ENCODE measurements at places on chromosomes 6 and 20. TPM values are rescaled to one million over a fixed set of nuclear protein-coding genes. Genes with fewer than 3 reads are reported as not detected.

BEND6 gene
- not detected for total RNA-seq

NDRG3 gene
- 28.5 TPM for total RNA-seq

LST1 gene
- 6.0 TPM for total RNA-seq

MGME1 gene
- 9.4 TPM for total RNA-seq

MYLK4 gene
- total RNA-seq, result 1.6 TPM

GFOD1 gene
- 63.4 TPM for total RNA-seq

C20orf141 gene
- not detected for total RNA-seq

PRL gene
- total RNA-seq, result not detected

C6orf15 gene
- total RNA-seq, result not detected

WDR27 gene
- total RNA-seq, result 8.0 TPM

GPLD1 gene
- total RNA-seq, result 0.61 TPM

TREM2 gene
- total RNA-seq, result 0.40 TPM

UNC5CL gene
- 0.39 TPM for total RNA-seq

MAFB gene
- total RNA-seq, result 5.4 TPM

CTAGE9 gene
- total RNA-seq, result not detected

SCAND1 gene
- 30.8 TPM for total RNA-seq

OR12D3 gene
- total RNA-seq, result not detected

IMPG1 gene
- total RNA-seq, result not detected

MACROD2 gene
- 2.6 TPM for total RNA-seq

PACRG gene
- total RNA-seq, result 10.7 TPM

ESR1 gene
- total RNA-seq, result 3.5 TPM

CYP24A1 gene
- total RNA-seq, result not detected

All from heart left ventricle (tissue), 16 donors.